ENCODE measurements at places on chromosomes 13 and 19.
A peak's percentile ranks its signal among the peaks of the same experiment; 100 is the strongest.

- peak overlapping the region; percentile 97 for H3K27ac ChIP-seq
- peaks cover 24% of the 10 kb centered on the region for H3K4me1 ChIP-seq
- no peaks in the 10 kb centered on the region for H3K27me3 ChIP-seq
These were observed 693 bp downstream of the XPO4 start for GRCh38 chr13:20901668-20902437.

GRCh38 chr13:109743706-109744453, 42.5 kb downstream of the IRS2 start:
- H3K36me3 ChIP-seq = no peaks in the 10 kb centered on the region
- no peaks in the 10 kb centered on the region for H3K27me3 ChIP-seq
- H3K27ac ChIP-seq = no peak overlapping the region
- DNase-seq = no peak

DNA sequence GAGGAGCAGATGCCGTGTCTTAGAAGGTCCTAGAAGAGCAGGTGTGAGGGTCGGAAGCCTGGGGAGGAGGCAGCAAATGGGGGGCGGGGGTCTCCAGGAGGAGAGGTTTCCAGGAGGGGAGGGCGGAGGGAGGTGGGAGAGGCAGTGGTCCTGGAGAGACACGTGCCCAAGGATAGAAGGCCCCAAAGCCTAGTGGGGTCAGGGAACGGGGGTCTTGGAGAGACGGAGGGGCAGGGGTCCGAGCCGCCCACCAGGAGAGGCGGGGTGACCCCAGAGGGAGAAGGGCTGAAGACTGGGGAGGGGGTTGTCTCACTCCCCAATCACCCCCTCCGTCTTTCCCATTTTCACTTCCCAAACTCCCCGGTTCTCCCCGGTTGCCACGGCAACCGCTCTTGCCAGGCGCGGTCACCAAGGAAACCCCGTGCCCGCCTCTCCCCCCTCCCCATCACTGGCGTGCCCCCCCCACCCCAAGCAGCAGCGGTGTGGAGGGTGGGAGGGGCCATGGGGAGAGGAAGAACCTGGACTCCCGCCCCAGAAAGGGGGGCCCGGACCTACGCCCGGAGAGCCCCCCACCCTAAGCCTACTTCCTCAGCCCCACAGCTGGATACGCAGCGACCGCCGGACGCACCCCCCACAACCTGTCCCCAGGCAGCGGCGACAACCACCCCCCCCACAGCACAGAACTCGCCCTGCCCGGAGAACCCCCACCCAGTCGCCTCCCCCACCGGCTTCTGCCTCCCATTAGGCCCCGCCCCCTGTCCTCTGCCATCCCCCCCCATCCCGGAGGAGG, 988 bp downstream of the LRRC4B start:
- H3K4me3 ChIP-seq = no peak overlapping the region
- H3K4me1 ChIP-seq = no peaks in the 10 kb centered on the region
- H3K36me3 ChIP-seq = no peaks in the 10 kb centered on the region
- H3K27ac ChIP-seq = no peak overlapping the region
- peaks cover 22% of the 10 kb centered on the region for H3K27me3 ChIP-seq

GRCh38 chr13:50552424-50552966, 291.0 kb downstream of the DLEU7 start:
- no peak overlapping the region for H3K4me3 ChIP-seq
- DNase-seq = no peak
- peaks cover 4% of the 10 kb centered on the region for H3K4me1 ChIP-seq
- H3K27ac ChIP-seq = no peak overlapping the region

DNA sequence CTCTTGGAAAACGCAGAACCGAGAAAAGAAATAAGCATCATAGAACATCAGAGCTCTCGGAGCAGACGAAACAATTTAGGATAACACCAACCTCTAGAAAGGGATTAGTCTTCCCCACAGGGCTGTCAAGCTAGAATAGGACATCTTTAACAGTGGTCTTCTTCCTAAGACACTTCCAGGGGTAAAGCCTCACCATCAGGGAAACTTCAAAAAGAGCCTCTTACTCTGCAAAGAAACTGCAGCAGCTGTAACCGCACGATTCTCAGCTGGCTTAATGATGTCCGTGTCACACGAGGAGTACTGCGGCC, 642 bp downstream of the ZNF571 start:
- peak overlapping the region; percentile 78 for H3K4me3 ChIP-seq
- DNase-seq = no peak
- H3K36me3 ChIP-seq = peaks cover 4% of the 10 kb centered on the region
- H3K4me1 ChIP-seq = peaks cover 16% of the 10 kb centered on the region
- H3K27me3 ChIP-seq = no peaks in the 10 kb centered on the region

DNA sequence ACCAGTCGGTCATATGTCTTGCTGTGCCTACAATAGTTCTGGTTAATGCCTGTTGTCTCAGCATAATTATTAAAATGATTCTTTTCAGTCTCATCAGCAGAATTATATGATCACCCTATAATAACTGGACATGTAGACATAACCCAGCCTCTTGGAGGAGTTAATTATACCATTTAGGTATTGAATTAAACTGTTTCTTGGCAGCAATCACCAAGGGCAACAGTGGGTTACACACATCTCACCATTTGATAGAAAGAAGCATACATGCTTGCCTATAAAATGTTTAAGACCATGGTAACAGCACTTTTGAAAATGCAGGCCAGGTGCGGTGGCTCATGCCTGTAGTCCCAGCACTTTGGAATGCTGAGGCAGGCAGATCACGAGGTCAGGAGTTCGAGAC, 184.6 kb downstream of the RGCC start:
- H3K36me3 ChIP-seq = no peaks in the 10 kb centered on the region
- DNase-seq = no peak
- H3K27ac ChIP-seq = no peak overlapping the region
- H3K4me3 ChIP-seq = no peak overlapping the region
- H3K4me1 ChIP-seq = peaks cover 28% of the 10 kb centered on the region

- H3K27me3 ChIP-seq = no peaks in the 10 kb centered on the region
- H3K36me3 ChIP-seq = no peaks in the 10 kb centered on the region
- peaks cover 4% of the 10 kb centered on the region for H3K4me1 ChIP-seq
- no peak overlapping the region for H3K27ac ChIP-seq
- DNase-seq = no peak
These were observed 36.7 kb downstream of the FAM124A start for GRCh38 chr13:51258612-51259548.

DNA sequence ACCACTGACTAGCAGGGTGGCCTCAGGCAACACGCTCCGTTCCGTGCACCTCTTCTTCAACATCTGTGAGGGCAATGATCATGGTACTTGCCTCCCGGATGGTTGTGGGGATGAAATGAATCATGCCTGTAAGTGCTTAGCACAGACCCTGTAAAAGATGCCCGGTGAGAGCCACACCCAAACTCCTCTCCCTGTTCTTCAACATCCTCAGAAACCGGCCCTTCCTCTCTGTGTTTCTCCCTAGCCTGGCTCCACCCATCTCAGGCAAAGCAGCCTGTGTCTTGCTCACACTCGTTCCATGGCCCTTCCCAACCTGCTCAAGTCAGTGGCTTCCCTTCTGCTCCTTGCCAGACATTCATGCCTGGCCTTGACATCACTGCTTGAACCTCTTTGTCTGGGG, 5.8 kb upstream of the DMKN start:
- H3K4me3 ChIP-seq = no peak overlapping the region
- H3K36me3 ChIP-seq = no peaks in the 10 kb centered on the region
- H3K27me3 ChIP-seq = peaks cover 8% of the 10 kb centered on the region
- H3K27ac ChIP-seq = no peak overlapping the region
- DNase-seq = no peak

DNA sequence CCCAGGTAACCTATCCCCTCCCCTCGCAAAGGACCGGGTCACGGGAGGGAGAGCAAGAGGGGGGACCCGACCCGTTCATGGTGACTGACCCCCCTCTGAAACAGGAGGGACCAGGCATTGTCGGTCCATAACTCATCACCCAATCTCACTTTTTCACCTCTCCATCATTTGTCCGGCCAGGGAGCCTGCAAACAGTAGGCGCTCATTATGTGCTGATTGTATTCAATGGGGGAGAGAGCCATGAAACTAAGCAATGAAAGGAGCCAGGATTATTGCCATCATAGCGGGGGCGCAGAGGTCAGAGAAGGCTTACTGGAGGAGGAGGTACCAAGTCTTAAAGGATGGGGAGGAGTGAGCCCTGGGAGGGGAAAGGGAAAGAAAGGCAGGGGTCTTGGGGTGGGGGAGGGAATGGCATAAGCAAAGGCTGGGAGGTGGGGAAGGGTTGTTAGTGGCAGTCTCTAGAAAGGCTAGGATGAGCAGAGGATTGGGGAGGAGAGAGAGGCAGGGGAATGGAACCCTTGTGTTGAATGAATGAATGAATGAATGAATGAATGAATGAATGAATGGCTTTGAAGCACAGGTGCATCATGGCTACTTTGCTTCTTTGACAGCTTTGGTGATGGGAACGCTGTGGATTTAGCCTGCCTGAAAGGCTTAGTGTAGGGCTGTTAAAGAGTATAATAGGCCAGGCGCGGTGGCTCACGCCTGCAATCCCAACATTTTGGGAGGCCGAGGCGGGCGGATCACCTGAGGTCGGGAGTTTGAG, 1.4 kb downstream of the SHFL start:
- H3K36me3 ChIP-seq = no peaks in the 10 kb centered on the region
- H3K27me3 ChIP-seq = peaks cover 26% of the 10 kb centered on the region
- peak overlapping the region; percentile 79 for H3K4me3 ChIP-seq
- no peaks in the 10 kb centered on the region for H3K4me1 ChIP-seq
- peak; percentile 19 for DNase-seq

DNA sequence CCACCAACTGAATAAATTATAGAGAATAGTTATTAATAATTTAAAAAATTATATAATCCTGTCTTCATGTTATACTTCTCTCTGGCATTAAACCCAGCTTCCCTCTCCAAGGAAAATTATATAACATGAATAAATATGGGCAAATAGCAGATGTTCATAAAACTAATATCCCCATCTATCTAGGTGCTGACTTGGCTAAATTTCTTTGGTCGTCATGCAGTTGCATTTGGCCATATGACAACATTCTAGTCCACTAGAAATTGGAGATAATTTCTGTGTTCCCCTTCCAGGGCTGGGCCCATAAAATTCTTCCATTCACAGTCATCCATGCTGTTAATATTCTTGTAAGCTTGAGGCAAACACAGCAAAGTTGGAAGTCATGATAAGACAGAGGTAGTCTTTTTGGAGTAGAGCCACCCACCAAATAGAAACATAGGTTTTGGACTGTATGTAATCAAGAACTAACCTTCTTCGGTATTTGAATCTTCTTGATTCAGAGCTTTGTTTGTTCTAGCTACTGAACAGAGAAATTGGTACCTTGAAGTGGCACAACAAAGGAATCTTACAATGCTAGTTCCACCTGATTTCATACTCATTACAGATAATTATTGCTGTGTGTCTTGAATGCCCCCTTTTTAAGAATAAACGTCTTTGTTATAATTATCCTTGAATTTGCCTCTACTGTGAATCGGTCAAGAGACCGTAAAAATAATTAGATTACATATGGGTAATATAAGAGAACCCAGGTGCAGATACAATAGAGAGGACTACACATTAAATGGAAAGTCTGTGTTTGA, 678.5 kb upstream of the PCDH20 start:
- H3K27ac ChIP-seq = no peak overlapping the region
- H3K4me3 ChIP-seq = no peak overlapping the region
- H3K4me1 ChIP-seq = no peaks in the 10 kb centered on the region

DNA sequence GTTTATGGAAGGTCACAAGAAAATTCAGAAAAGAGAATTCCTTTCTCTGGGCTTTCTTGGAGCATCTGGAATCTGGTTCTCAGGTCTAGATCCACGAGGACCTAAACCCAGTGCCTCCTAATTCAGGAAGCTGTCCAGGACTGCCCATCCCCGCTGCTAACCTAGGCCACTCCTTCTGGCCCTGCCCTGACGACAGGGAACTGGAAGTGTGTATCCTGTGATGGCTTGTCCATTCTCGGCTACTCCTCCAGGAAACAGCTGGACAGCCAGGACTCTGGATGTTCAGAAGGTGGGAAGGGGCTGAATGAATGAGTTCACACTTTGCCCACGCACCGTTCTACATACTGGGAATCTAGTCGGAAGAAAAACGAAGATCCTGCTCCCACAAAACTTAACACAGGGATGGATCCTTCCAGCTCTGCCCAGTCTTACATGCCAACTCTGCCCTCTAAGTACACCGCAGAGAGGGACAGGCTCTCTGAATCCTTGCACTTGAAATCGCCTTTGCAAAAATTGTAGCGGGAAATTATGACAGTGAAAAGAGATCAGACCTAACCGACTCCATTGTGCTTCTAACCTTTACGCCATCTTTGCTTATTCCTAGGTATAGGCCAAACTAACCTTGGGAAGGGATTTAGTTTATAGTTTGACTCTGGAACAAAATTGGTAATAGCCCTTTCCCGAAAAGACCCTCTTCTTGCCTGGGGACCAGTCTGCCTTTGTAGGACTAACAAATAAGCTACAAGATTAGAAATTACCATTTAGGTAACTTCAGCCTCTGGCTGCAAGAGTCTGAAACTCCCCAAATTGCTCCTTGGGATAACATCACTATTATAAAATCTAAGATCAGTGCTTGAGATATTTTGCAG, 1.8 kb downstream of the LSM4 start:
- no peak for DNase-seq
- no peaks in the 10 kb centered on the region for H3K27me3 ChIP-seq
- H3K36me3 ChIP-seq = no peaks in the 10 kb centered on the region
- H3K4me3 ChIP-seq = no peak overlapping the region
- H3K27ac ChIP-seq = peak overlapping the region; percentile 89

GRCh38 chr13:79531542-79532254, 50.7 kb downstream of the NDFIP2 start:
- H3K4me3 ChIP-seq = no peak overlapping the region
- no peaks in the 10 kb centered on the region for H3K4me1 ChIP-seq
- H3K27ac ChIP-seq = no peak overlapping the region
- H3K27me3 ChIP-seq = no peaks in the 10 kb centered on the region

- DNase-seq = no peak
- no peaks in the 10 kb centered on the region for H3K27me3 ChIP-seq
- H3K36me3 ChIP-seq = no peaks in the 10 kb centered on the region
- H3K4me1 ChIP-seq = no peaks in the 10 kb centered on the region
- H3K4me3 ChIP-seq = no peak overlapping the region
These were observed 38.9 kb downstream of the DACH1 start for GRCh38 chr13:71828117-71828516.

GRCh38 chr19:7550169-7550770, 14.8 kb downstream of the PNPLA6 start:
- H3K27me3 ChIP-seq = no peaks in the 10 kb centered on the region
- no peaks in the 10 kb centered on the region for H3K4me1 ChIP-seq
- no peak overlapping the region for H3K27ac ChIP-seq
- no peak overlapping the region for H3K4me3 ChIP-seq

DNA sequence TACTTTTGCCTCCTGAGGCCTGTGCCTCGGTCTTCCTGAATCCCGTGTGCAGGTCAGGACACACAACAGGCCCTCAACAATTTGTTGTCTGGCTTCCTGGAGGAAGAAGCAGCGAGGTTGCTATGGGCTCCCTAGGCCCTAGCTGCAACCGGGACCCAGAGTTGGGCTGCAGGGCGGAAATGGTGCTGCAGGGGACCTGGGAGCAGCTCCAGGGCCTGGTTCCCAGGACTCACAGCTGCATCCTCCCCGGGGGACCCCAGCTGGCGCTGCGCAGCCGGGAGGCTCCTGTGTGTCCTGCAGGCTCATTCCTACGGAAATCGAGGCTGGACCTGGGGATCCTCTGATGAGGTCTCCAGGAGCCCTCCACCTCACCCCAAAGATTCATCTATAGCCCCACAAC, 999 bp upstream of the TNFAIP8L1 start:
- H3K27ac ChIP-seq = peak overlapping the region; percentile 78
- peak; percentile 82 for DNase-seq
- no peaks in the 10 kb centered on the region for H3K36me3 ChIP-seq

Measured in psoas muscle (tissue), 8 donors.